NCI-H1092 treated with DMSO at 0.1 percent for 48 hours (cell line): ENCODE measurements at places on chromosomes 6 and 20.

DNA sequence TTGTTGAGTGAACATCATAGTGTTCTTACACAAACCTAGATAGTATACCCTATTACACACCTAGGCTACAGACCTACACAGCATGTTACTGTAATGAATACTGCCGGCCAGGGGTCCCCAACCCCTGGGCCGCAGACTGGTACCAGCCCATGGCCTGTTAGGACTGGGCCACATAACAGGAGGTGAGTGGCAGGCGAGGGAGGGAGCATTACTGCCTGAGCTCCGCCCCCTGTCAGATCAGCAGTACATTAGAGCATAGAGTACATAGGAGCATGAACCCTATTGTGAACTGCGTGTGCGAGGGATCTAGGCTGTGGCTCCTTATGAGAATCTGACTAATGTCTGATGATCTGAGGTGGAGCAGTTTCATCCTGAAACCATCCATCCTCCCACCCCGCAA is 126.3 kb downstream of the PRND start:
- no peak for DNase-seq

- DNase-seq, result no peak
These were observed 106.6 kb upstream of the LRFN2 start for GRCh38 chr6:40693768-40694167.

- DNase-seq, result no peak
These were observed 13.3 kb downstream of the SLC22A1 start for GRCh38 chr6:160134779-160135547.

GRCh38 chr6:136753624-136754023 is 38.7 kb downstream of the MAP3K5 start:
- DNase-seq, result no peak

DNA sequence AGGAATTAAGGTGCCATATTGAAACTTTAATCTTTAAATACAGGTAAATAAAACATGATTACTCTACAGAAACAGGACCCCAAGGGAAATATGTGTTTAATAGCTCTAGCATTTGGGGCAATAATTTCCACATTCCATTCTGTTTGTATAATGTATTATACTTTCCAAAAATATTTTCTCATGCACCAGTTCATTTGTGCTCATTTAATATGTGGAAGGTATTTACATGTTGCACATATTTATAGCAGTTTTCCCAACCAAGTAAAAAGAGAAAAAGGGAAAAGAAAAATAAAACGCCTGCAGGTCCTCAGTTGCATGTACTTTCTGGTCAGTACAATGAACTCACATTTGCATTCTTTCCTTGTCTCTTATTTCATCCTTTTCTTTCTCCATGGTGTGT is 129.5 kb upstream of the SULF2 start:
- DNase-seq, result no peak

DNA sequence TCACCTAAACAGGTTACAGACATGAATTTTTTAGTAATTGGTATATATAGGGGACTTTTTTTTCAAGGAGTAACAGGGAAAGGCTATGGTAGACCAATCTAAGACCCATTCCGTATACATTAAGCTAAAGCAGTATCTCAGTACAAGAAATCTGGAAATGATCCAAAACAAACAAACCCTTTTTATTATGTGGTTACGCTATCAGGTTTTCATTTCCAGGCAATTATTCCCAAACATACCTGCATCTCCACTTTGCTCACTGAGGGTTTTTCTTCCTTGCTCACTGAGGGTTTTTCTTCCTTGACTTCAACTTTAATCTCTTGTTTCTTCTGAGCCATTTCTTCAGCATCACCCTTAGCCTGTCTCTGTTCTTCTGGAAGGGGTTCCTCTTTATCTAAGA is 107.3 kb downstream of the EPB41L2 start:
- no peak for DNase-seq

GRCh38 chr6:168291450-168291849 is 28.1 kb downstream of the DACT2 start:
- DNase-seq, result no peak

GRCh38 chr20:25394276-25394675 is 3.6 kb upstream of the ABHD12 start:
- no peak for DNase-seq
